AG04450 (cell line): ENCODE measurements at places on chromosomes 2 and 18. TPM values are rescaled to one million over a fixed set of nuclear protein-coding genes. Genes with fewer than 3 reads are reported as not detected.

GRCh38 chr18:420661-421246 lies 79.7 kb downstream of the COLEC12 start:
- DNase-seq: no peak

DNA sequence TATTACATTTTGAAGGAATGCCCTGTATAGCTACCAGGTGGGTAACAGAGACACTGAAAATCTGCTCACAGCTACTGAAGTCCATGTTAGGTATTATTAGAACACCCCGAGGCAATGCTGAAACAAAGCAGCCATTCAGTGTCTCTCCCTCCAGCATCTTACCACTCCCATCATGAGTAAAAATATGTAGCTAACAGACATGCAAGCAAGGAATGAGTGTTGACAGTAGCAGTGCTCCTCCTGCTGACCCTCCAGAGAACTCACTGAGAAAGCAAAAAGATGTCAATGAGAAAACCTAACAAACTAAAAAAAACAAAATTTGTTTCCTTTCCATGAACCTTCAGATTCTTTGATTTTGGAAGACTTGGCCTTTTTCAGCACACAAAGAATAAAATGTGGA lies 393.9 kb downstream of the LRRTM1 start:
- no peak for DNase-seq

DNA sequence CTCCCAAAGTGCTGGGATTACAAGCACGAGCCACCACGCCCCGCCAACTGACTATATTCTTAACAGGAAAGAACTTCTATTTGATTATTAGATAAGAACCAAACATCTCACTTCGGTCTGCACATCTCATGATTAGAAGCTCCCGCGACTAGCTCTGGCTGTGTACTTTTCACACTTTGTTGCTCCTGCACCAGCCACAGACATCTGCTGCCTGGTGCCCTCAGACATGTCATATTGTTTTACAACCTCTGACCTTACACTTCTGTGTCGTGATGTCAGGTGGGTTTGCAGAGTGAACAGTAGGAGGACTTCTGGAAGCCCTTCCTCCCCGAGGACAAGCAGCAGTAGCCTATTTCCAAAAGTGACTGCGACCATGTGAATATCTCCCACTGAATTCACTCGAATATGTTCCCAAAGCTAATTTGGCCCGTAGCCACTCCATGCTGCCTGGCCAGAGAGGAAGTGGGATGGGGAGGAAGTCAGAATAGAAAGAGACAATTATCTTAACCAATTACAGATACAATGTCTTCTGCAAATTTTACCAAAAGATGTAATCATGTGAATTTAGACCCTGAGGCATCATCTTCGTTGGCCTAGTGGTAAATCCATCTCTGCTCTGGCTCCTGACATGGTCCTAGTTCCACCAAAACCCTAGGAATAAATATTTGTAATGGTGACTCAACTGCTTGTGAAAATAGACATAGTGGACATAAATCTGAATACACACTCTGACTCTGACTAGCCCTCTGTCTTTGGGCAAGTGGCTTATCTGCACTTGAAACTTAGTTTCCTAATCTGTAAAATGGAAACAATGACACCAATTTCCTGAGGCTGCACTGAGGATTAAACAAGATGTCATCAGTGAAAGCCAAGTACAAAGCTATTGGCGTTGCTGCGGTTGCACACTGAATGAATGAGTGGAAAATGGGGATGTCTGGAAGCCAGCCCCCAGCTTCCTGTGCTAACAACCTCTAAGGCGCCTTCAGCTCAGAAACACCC lies 406.1 kb downstream of the LRATD1 start:
- no peak for DNase-seq

- DNase-seq: no peak
Observed at GRCh38 chr18:42513441-42513840, 558.4 kb downstream of the PIK3C3 start.

DNA sequence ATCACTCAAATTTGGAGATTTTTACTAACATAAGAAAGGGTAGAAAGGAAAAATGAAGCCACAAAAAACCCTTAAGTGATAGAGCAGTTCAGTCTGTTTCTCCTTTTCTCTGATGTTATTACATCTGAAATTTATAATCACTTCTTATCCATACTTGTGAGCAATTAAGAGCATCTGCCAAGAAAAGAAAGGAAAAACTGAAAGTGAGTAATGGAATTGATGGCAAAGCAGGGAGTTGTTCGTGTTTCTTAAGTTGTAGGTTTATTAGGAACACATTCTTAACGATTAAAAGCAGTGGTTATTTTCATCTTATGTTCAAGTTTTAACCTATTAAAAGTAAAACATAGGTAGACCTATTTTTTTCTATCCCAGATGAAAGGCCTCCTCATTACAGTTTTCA lies 277.7 kb downstream of the RND3 start:
- DNase-seq: no peak

DNA sequence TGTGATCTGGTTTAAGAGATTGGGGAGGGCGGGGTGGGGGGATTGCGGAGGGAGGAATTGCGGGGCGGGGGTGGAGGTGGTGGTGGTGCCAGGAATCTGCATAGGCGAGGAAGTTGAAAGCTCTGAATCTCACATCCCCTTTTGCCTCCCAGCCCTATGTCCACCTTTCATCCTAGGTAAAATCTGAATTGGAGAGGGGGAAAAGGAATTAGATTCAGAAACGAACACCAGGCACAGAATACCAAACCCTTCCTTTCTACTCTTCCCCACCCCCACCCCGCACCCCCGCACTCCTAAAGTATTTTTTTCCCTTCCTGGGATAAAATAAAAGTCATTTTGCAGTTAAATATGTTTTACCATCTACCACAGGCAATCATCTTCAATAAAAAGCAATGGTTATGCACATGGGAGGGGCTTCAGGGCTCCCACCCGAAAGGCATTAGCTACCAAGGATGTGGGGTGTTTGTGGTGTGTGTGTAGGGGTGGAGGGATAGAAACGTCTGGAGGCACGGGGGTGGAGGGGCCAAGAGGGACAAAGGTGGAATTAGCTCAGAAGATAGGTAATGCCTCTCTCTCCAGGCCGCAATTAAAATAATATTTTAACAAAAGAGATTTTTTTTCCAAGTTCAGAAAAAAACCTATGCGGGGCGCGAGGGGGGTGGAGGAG lies 1.8 kb downstream of the IGFBP5 start:
- no peak for DNase-seq

- DNase-seq: no peak
Observed at GRCh38 chr2:111054791-111055691, 65.7 kb upstream of the BCL2L11 start.

DNA sequence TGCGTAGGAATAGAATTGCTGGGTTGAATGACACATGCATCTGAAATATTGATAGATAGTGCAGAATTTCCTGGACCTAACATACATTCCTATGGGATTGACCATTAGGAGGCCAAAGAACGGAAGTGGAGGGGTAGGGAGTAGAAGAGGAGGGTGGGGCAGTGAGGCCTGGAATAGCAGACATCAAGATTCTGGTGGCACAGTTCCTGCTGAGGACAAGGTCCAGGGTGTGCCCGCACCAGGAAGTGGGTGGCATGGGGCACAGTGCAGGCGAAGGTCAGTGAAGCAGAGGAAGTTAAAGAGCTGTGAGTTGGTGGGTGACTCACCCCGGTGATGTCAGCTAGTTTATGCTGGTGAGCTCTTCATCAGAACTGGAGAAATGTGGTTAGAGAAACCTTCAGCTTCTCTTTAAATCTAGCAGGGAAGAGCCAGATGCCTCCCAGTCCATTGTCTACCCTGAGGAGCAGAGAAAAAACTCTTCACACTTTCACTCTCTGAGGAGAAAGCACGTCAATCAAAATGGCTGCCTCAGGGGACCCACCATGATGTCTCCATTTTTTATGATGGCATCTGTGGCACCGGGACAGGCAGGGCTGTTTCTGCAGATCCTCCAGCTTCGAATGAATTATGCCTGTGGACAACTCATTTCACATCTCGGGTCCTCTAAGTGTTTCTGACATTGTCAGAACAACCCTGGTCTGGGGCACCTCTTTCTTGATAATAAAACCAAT lies 55.9 kb upstream of the CTLA4 start:
- DNase-seq: peak; percentile 63

ACTG2 gene
- polyA plus RNA-seq: 641 and 956 TPM in 2 replicates

DNA sequence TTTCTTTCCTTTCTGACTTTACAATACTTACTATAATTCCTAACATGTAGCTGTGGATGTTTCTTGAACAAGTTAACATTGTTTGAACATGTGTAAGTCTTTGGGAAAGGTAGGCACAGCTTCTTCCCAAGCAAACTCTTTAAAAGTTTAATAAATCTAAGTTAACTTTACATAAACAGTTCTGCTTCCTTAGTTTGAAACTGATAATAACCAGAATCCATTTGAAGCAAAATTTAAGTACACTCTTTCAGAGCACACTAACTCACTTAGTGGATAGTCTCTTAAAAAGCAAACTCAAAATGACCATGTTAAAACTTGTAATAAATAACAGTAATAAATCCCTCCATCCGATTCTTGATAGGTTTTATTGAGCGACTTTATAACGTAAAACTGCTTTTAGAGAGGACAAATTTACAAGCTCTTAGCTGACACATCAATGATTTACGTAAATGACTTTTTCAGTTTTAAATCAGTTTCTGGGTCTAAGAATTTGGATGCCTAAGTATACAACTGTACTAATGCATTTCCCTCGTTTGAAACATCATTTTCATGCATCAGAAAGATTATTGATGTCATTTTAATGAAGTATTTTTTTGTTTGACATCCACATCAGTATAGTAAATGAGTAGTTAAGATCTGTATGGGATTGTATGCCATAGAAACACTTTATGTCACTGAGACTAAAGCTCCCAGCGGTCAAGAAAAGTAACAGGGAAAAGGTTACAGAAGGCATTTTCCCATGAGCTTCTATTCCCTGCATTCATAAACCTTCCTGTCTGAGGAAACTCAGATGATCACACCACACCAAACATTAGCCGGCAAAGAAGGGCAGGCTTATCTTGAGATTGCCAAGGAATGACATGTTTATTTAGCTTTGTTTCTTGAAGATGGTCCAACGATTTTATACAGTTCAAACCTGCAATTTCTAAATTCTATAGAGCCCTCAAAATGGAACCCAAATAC lies 67.5 kb downstream of the PDE1A start:
- DNase-seq: no peak

DNA sequence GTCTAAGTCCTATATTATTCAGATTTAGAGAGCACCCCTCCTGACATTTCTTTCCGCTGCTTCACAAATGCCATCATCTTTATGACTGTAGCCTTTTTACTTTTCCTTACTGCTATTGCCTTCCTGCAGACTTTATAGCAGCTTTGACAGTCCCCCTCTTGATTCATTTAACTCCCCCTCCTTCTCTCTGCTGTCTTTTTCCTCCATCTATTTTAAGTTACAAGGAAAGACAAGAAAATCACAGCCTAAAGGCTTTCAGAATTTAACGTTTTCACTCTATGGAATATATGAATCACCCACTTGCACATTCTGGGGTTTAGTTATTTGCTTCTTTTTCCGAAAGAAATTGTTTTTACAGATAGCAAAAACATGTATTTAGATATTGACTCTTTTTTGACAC lies 183.4 kb upstream of the SETBP1 start:
- no peak for DNase-seq

DNA sequence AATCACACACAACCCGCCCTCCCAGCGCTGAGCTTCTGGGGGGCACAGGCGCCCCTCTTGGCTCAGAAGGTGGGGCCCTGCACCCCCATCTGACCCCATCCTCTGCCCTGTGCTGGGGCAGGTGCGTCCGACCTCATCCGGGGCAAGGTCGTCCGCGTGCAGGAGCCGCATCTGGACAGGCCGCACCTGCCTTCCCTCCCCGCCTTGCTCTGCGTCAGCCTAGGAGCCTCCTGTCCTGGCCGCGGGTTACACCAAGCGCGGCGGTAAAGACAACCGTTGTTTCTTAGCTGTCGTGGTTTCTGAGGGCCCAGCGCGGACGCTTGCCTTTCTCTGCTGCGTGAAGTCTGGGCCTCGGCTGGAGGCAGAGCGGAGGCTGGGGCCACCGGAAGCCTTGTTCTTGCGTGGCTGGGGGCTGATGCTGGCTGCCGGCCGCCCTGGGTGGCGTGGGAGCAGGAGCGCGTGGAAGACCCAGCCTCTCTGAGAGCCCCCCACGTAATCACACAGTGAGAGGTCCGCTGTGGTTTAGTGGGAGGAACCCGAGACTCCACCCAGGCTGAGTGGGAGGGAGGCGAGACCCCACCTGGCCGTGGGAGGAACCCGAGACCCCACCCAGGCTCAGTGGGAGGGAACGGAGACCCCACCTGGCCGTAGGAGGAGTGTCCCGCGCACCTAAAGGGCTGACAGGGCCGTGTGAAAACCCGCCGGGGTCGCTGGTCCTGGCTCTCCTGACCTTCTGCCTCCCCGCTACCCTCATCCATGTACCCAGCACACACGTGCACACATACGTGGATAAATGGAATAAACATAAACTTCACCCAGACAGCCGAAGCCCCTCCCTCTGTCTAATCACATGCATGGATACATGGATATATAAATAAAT lies 51.8 kb downstream of the KCNG2 start:
- DNase-seq: no peak

GRCh38 chr2:177972782-177973181 lies 99.8 kb downstream of the PDE11A start:
- no peak for DNase-seq

- DNase-seq: no peak
Observed at GRCh38 chr2:198044777-198045176, 240.4 kb downstream of the PLCL1 start.

GRCh38 chr2:208195531-208195930 lies 5.7 kb upstream of the C2orf80 start:
- DNase-seq: no peak

- no peak for DNase-seq
Observed at GRCh38 chr2:45070113-45070652, 60.9 kb upstream of the SIX2 start.

PSMA8 gene
- polyA plus RNA-seq: not detected in 2 replicates

TMEM163 gene
- polyA plus RNA-seq: 0.04 TPM in 1 of 2 replicates, not detected in the other

GRCh38 chr2:149745396-149746230 lies 158.0 kb upstream of the MMADHC start:
- DNase-seq: no peak

TRABD2A gene
- polyA plus RNA-seq: 30.2 and 32.8 TPM in 2 replicates

CEBPZOS gene
- polyA plus RNA-seq: 42.1 and 50.5 TPM in 2 replicates

CRACDL gene
- polyA plus RNA-seq: not detected in 2 replicates
